ENCODE measurements at places on chromosomes 5 and 9. TPM values are rescaled to one million over a fixed set of nuclear protein-coding genes. Genes with fewer than 3 reads are reported as not detected.

The PPP2R2B gene
- total RNA-seq, result 9.1 TPM

- DNase-seq, result no peak
Measured at GRCh38 chr9:130010151-130010988, 32.6 kb downstream of the FNBP1 start.

- no peak for DNase-seq
Measured at GRCh38 chr5:132371603-132371994, 2.1 kb downstream of the SLC22A5 start.

DNA sequence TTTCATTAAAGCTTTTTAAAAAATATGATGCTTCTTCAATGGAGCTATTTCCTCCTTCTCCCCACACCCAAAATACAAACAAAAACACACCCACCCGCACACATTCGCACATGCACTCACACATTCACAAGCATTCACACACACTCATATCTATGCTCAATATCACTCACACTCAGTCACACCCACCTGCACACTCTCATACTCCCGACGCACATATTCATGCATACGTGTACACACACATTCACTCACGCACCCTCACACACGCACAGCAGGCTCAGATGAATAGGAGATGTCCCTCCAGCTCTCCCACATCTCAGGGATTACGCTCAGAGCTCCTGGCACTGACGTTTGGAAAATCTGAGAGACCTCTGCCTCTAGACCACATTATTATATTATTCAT is 25.7 kb upstream of the TENT4A start:
- no peak for DNase-seq

The FBP2 gene
- total RNA-seq, result not detected

GRCh38 chr5:137283801-137284200 is 215.3 kb downstream of the SPOCK1 start:
- DNase-seq, result no peak

The SLC35D2 gene
- total RNA-seq, result 5.2 TPM
